Diencephalon (tissue), 1 donor: ENCODE measurements at places on chromosomes 13 and 19. TPM values are rescaled to one million over a fixed set of nuclear protein-coding genes. Genes with fewer than 3 reads are reported as not detected.

Gene CCL25
- total RNA-seq, result not detected

Gene OLFM4
- 0.69 TPM for total RNA-seq

Gene OSCAR
- 0.46 TPM for total RNA-seq

Gene FAM174C
- total RNA-seq, result 5.8 TPM

Gene TNFRSF19
- 19.6 TPM for total RNA-seq

Gene C13orf46
- total RNA-seq, result 0.23 TPM
